Activated CD8-positive, alpha-beta T cell treated with anti-CD3 and anti-CD28 coated beads, Interleukin-2, amount 10 ng/mL, durations not matched to agents 7 days and 5 days (primary cell): ENCODE measurements at places on chromosomes 3 and 15. TPM values are rescaled to one million over a fixed set of nuclear protein-coding genes. Genes with fewer than 3 reads are reported as not detected.

DNA sequence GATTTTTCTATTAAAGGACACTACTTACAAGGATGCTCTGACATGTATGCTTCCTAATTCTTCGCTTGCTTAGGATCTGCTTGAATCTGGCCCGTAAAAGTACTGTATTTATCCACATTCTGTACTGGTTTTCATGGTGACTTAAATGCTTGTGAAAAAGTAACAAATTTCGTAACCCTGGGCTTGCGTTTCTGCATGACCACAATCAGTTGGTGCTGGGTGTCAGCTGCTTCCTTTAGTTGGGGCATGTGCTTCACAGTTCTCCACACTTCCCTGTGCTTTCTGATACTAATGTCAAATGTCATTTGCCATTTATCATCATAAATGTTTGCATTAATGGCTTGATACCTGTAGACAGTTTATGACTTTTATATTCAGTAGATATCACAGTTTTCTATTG, 218.4 kb upstream of the MLF1 start:
- no peak for DNase-seq

- peak; percentile 60 for DNase-seq
Measured at GRCh38 chr3:141553055-141553454, 66.2 kb downstream of the RASA2 start.

- no peak for DNase-seq
Measured at GRCh38 chr3:76700323-76700722, 339.6 kb upstream of the ROBO2 start.

DNA sequence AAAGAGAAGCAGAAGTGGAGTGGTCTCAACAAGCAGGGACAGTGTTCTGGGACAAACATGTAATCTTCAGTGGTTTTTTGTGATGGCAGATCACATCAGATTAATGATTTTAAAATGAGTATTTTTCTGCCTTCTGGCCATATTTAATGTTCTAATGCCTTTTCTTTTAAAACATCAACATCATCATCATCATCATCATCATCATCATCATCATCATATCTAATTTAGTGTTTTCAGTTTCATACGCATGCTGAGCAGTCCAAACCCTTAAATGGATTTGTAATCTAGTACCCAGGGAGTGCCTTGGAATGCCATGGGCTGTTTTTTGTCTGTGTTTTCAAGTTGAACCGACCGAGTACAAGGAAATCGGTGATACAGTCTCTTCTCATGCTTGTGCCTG, 68.9 kb downstream of the CACNA2D3 start:
- no peak for DNase-seq

DNA sequence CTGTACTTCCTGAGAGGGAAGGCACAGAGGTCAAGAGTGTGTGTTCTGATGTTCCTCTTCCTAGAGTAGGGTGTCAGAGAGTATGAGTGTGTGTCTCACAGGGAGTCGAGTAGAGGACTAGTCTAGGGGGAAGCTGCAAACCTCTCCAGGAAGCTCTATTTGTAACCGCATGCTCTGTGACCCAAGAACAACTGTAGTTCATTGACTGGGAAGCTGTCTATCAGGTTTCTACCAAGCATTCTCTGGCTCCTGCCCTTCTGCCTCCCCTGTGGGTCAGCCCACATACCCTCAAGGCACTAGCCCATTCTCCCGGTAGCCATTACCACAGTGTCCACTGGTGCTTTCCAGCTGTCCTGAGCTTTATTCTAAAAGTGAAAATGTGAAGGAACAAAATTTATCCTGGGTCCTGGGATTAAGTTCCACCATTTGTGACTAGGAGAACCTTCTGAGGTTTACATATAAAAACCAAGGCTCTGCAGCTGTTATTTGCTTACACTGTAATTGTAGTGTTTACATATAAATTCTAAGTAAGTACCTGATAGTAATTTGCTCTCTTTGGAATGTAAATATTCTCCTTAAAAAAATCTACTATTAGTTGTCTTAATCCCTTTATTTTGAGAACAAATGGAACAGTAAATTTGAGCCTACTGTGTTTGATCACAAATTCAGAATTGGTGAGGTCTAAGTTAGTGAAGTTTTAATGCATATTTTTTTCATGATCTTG, 40.7 kb downstream of the MYRIP start:
- no peak for DNase-seq

GRCh38 chr15:74781431-74782258, at the start of gene CSK:
Gene CSK (plus strand): TSS chr15:74782080. CDS start chr15:74798298, 16,218 bp downstream.
- peak; percentile 82 for DNase-seq

- DNase-seq = no peak
Measured at GRCh38 chr3:4741404-4742307, 237.6 kb upstream of the BHLHE40 start.

GRCh38 chr3:122085673-122086072, 30.5 kb downstream of the CD86 start:
- no peak for DNase-seq

DNA sequence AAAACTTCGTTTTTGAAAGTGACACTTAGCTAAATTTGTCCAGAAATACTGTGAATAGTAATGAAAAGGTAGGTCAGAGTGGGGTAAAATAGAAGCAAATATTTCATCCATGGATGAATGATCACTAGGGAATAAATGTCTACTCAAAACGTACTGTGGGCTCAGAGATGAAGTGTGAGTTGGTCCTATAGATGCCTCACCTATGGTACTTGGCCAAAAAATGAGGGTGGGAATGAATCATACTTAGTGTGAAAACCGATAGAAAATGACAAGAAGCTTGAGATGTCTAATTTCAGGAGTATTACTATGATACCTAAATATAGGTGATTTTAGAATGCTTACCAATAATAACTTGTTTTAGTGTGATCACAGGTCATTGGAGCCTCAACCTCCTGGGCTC, 155.9 kb downstream of the GMNC start:
- no peak for DNase-seq

DNA sequence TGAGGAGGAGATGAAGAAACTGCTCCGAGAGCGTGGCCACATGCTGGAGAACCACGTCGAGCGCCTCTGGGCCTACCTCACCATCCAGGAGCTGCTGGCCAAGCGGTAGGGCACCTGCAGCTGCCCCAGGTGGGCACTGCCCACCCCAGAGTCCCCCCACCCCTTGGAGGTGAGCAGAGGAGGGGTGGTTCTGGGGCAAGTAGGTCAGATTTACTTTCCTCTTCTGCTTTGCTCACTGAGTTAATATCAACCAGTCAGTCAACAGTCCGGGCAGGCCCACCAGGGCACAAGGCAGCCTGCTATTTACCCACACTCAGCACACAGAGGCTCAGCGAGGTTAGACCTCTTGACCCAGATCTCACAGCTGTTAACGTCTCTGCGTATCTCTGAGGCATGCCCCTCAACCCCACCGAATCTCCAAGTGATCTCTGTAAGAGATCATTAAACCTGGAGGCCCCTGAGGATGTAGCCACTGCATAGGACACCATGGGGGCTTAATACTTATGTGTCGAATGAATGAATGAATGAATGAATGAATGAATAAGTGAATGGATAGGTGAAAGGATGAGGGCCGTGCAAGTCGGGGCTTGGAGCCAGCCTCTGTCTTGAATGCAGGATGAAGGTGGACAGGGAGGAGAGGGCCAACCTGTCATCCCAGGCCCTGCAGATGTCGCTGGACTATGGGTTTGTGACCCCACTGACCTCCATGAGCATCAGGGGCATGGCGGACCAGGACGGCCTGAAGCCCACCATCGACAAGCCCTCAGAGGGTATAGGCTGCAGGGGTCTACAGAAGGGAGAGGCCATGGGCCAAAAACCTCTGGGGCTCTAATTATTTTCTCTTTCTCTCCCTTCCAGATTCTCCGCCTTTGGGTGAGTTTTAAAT, 8.0 kb upstream of the ITIH3 start:
- DNase-seq = no peak

- DNase-seq = no peak
Measured at GRCh38 chr3:115655761-115656282, 32.5 kb downstream of the GAP43 start.

DNA sequence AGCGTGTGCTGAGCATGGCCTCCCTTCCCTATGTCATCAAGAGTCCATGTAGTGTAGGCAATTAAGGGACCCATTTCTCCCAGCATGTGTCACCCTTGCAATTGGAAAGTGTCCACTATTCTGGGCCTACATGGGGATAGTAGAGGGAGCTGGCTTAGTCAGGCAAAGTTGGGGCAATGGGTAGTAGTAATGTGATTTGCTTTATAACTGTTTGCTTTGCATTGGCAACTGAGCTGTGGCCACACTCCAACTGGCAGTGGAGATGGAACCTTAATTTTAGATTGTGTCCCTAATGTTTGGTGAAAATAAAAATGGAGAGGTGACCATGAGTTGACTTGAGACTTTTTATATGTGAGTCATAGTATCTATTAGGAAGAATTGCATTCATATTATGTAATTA, 97.7 kb upstream of the SAMMSON start:
- DNase-seq = no peak

DNA sequence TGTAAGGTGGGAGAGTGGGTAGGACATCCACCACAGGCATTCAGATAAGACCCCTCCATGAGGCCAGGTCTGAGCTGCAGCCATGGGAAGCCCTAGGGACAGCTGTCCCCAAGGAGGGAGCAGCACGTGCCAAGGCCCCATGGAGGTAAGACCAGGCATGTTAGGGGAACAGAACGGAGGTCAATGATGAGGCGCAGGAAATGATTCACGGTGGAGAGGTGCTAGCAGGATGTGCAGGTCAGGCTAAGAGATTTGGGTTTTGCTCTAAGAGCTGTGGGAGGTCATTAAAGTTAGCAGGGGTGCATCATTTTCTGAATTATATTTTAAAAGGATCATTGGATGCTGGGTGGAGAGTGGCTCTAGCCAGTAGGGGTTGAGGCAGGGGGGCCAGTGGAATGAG, 66.4 kb upstream of the SNRPA1 start:
- DNase-seq = no peak

GRCh38 chr3:10551821-10552630, 46.6 kb upstream of the ATP2B2 start:
- DNase-seq = peak; percentile 65

DNA sequence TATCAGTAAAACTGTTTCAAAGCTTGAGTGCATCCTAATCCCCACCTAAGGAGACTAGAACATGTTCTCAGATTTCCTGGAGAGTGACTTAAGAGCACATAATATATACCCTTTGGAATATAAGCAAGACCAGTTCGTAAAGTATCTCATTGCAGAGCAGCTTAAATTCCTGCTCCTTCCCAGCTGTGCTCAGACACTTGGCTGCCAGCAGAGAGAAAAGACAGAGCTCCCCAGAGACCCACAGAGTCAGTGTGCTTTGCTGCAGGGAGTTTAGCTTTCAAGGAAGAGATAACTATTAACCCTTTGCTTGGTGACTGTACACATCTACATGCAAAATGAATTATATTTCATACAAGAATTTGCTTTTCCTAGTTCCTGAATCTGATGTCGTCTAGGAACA, 338.1 kb upstream of the ARHGEF26 start:
- DNase-seq = no peak

DNA sequence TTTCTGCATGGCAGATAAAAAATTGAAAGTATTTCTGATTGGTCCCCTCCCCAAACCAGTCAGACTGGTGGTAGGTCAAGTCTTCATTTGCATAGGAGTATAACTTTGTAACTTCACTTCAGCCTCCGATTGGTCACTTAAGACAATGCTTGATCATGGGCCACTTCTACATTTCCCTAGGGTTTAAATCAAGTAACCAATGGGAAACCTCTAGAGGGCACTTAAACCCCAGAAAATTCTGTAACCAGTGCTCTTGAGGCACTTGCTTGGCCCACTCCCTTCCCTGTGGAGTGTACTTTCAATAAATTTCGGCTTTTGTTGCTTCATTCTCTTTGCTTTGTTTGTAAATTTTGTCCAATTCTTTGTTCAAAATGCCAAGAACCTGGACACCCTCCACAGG, 225.5 kb downstream of the ARPP21 start:
- DNase-seq = no peak

GRCh38 chr15:90037511-90037860, 36.4 kb downstream of the ZNF710 start:
- no peak for DNase-seq

GRCh38 chr15:60128000-60128376, 123.9 kb downstream of the FOXB1 start:
- no peak for DNase-seq

DNA sequence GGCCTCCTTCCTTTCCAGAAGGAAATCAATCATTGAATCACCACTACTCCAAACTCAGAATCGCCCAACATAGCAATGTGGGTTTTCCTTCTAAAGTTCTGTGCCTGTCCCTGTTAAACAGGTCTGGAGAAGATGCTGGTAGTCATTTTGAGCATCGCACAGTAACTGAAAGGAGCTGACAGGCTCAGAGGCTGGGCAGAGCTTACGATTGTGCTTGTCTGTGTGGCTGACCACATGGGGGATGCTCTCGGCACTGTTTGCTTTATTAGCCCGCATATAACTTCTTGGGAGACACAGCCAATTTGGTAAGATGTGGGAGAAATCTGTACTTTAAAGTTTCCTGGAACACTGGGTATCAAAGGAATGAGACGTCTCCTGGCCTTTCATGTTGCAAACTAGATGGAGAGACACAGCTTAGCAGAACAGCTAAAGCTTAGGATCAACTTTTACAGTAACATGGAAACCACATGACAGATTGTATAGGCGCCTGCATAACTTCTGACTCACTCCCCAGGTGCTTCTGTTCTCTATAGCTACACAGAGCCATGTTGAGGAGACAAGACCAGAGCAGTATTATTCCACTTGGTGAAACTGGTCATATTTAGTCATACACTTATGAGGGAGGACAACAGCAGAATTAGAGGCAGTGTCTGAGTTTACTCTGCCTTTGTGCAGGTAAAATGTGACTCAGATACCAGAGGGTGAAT, 374.1 kb downstream of the RORA start:
- no peak for DNase-seq

- no peak for DNase-seq
Measured at GRCh38 chr3:48692551-48692950, 6.8 kb upstream of the NCKIPSD start.

The CNTN6 gene
- not detected for total RNA-seq

The CP gene
- total RNA-seq = not detected

The CX3CR1 gene
- total RNA-seq = 0.42 TPM

The STRC gene
- 0.40 TPM for total RNA-seq

The PLA2G4D gene
- not detected for total RNA-seq

The LRRC34 gene
- total RNA-seq = 15.0 TPM

The SYNM gene
- total RNA-seq = 0.18 TPM

The KNL1 gene
- 61.4 TPM for total RNA-seq

The KLHL18 gene
- 32.5 TPM for total RNA-seq

The SLC2A2 gene
- not detected for total RNA-seq

The BBX gene
- total RNA-seq = 27.3 TPM

The AGBL1 gene
- not detected for total RNA-seq

The IL17RE gene
- total RNA-seq = 1.8 TPM

The CPA3 gene
- total RNA-seq = not detected
